ENCODE measurements at places on chromosomes 5 and 9.

- DNase-seq: no peak
Observed at GRCh38 chr5:160363211-160363610, 7.2 kb downstream of the C1QTNF2 start.

- DNase-seq: no peak
Observed at GRCh38 chr5:25458628-25459027, 813.9 kb upstream of the CDH10 start.

DNA sequence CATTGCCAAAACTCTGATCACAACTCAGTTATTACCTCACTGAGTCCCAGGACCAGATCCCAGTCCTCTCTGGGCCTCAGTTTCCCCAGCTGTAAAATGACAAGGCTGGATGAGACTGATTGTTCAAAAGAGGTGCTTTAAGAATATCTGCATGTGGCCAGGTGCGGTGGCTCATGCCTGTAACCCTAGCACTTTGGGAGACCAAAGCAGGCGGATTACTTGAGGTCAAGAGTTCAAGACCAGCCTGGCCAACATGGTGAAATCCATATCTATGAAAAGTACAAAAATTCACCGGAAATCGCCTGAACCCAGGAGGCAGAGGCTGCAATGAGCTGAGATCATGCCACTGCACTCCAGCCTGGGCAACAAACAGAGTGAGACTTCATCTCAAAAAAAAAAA lies 8.3 kb downstream of the ATOX1 start:
- DNase-seq: no peak

DNA sequence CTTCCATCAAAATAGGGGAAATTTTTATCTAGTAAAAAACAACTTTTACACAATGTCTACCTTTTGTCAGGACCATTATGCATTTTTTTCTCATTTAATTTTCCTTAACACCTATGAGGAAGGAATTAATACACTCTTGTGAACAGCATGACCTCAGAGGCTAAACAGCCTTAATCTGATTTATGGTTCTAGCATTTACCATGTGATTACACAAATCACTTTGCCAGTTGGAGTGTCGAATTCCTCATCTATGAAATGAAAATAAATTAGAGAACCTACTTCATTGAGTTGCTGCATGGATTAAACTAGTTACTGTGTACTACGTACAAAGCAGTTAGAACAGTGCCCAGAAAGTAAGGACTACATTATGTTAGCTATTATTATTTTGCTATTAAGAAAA lies 187.7 kb upstream of the MPDZ start:
- DNase-seq: no peak

- no peak for DNase-seq
Observed at GRCh38 chr5:116389601-116390000, 185.0 kb downstream of the SEMA6A start.

DNA sequence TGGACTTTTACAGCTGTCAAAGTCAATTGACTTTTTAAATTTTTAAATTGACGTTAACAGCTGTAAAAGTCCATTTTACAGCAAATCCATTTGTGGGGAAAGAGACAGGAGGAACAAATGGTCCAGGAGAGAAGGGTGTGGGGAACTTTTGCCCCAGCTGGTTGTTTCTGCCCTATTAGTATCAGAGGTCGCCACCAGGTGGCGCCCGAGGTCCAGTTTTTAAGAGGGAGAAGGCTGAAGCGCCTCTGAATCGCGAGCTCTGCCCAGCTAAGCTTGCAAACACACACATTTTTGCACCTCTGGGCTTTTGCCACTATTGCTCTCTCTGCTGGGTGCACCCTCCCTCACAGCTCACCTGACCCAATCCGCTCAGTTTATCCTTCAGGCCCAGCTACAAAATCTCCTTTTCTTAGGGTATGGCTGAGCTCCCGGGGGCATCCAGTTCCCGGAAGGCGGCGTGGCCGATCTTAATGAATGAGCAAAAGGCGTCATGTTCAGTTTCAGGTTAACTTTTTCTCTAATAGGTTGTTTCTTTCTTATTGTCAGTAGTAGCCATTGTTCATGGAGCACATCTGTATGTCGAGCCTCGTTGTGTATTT lies 6.3 kb upstream of the TTLL11 start:
- DNase-seq: peak; percentile 75

DNA sequence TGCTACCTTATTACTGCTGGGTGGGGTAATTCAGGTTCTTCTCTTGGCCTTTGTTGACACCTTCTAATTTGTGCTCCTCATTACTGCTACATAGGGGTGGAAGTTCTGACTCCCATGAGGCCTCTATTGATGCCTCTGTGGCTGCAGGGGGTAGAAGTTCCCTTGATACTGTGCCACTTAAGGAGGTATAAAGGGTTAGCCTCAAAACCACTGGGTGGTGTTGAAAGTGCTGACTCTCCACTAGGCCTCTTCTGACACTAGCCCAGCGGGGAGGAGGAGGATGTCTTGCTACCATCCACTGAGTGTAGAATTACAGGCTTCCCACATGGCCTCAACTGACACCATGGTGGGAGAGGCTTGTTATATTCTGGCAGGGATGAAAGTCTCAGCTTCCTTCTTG lies 36.7 kb upstream of the CCDC112 start:
- DNase-seq: no peak

DNA sequence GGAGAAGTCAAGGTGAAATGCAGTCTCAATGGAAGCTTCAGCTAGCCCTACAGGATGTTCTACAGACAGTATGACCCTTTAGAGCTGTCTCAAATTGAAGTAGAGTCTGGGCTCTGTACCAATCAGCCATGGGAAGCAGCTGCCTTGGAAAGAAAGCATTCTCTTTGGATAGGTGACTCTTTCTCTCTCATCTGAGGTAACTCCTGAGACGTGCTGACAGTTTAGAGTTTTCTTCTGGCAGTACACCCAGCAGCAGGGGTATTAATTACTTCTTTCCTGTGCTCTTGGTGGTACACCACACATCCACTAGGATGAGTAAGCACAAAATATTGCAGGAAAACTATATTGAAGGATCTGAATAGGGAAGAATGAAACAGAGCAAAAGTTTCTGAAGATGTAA lies 329.6 kb upstream of the RGMB start:
- no peak for DNase-seq

DNA sequence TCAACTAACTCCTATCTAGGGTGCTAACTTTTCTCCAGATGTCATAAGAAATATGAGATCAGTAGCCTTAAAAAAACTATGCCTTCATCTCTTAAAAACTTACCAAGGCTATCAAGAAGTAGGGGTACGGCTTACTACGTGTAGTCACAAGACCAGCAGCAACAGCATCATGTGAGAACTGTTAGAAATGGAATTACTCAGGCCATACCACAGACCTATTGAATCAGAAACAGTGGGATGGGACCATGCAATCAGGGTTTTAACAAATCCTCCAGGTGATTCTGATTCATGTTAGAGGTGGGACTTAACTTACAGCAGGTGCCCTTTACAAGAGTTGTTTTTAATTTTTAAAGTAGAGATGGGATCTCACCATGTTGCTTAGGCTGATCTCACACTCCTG lies 4.6 kb downstream of the IFNE start:
- DNase-seq: no peak

GRCh38 chr9:121459513-121459912 lies 40.1 kb downstream of the GGTA1 start:
- DNase-seq: no peak

DNA sequence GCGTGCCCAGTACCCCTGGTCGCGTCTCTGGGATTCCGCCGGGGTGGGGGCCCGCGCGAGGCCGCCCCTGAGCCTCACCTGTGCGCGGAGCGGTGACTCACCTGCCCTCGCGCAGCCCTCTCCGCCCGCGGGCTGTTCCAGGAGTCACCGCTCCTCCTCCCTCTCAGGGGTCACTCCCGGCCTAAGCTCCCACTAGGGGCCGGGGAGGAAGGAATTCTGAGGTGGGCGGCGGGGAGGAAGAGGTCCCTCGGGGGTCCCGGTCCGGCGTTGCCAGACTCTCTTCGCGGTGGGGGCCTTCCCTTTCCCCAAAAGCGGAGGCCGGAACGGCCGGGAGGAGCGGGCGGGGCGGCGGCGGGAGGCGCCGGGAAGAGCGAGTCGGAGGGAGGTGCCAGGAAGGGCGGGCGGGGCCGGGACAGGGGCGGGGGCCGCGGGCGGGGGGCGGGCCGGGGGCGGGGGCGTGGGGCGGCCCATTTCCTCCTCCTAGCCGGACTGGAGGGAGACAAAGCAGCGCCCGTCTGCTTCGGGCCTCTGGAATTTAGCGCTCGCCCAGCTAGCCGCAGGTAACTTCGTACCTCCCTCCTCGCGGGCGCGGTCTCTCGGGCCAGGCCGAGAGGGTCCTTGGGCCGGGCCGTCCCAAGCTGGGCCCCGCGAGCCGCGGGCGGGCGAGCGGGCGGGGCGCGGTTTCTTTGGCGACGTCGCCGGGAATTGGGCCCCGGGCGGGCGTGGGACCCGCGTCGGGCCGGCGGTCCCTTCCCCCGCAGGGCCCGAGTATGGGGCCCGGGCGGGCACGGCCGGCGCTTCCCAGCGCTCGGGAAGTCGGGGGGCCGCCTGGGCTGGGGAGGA lies at the start of gene CTNNA1:
TSS of gene CTNNA1 (plus strand) at position 475 of the 843 bp plus-strand sequence. CDS start 28,500 bp downstream, outside the sequence.
- DNase-seq: peak; percentile 84

- DNase-seq: no peak
Observed at GRCh38 chr5:173775261-173776197, 112.6 kb upstream of the CPEB4 start.

GRCh38 chr5:101112645-101113044 lies 209.6 kb upstream of the ST8SIA4 start:
- DNase-seq: no peak

- no peak for DNase-seq
Observed at GRCh38 chr5:67038817-67039603, 157.6 kb downstream of the CD180 start.

DNA sequence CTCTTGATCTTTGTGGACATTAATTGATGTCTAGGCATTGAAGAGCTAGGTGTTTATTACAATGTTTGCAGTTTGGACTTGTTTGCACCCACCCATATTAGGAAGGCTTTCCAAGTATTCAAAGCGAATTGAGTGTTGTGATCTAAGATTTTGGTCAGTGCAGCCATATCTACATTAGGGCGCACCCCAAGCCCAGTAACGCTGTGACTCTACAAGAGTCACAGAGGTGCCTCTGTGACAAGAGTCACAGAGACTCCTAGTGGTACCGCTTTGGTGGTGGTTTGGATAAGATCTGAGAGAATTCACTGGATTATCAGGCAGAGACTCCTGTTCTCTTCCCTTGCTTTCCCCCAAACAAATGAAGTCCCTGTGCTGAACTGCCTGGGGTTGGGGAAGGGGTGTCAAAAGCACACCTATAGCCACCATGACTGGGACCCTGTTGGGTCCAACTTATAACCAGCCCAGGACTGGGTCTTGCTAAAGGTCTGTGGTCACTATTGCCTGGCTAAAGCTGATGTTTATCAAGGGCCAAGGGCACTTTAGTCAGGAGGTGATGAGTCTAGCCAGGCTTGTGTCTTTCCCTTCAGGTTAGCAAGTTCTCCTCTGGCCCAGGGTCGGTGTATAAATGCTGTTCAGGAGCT lies 114.1 kb upstream of the RIOK2 start:
- DNase-seq: peak; percentile 3

- DNase-seq: no peak
Observed at GRCh38 chr9:22041775-22042174, 32.7 kb upstream of the CDKN2B start.

GRCh38 chr9:17081814-17082213 lies 53.0 kb upstream of the CNTLN start:
- no peak for DNase-seq

- DNase-seq: no peak
Observed at GRCh38 chr5:97547999-97548738, 365.1 kb upstream of the RIOK2 start.

GRCh38 chr9:3874449-3875360 lies 348.9 kb upstream of the RFX3 start:
- DNase-seq: no peak

- DNase-seq: no peak
Observed at GRCh38 chr9:12884736-12885395, 110.0 kb downstream of the LURAP1L start.

DNA sequence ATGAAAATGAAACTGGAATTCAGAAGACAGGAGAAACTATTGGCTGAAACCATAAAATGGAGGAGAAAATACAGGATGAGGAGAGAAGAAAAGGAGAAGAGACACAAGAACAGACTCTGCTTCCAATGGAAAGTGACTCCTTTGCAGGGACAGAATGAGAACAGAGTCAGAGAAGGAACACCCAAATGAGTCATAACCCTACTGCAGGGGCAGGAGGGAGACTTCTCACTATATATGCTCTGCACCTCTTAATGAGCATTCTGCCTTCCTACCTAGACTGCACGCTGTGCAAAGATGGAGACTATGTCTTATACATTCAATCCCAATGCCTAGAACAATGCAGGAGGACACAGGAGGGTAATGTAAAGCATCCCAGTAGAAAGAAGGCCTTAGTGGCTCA lies 2.1 kb downstream of the SAXO1 start:
- no peak for DNase-seq

DNA sequence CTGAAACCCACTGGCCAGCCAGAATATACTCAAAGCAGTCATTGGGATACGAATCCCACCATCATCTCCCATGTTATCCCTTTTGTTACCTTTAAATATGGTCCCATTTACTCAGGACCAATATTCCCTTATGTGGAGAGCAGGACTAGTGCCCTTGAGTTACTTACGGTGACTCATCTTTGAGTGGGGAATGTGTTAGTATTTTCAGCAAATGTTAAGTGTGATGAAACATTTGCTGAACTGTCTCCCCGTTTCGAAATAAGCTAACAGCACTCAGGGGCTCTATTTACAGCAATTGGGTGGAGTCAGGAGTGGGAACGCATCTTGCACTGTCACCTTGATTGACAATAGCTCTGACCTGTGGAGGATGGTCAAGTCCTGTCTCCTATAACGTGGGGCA lies 67.4 kb downstream of the CTSL start:
- DNase-seq: no peak

DNA sequence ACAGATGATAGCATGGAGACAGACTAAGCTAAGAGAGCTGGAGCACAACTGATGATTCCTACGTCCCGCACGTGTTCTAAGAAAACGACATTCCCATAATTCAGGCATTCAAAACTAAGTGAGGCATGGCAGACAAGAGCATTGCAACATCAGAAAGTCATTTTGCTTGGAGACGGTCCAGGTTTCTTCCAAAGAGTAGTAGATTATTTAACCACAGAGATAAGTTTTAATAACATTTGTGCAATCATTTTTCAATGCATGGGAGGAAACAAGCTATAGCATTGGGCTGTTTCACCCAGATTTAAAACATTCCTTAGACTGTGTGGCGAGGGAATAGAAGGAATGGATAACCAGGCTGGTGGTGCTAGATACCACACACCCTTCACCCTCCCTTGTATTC lies 117.2 kb downstream of the APBA1 start:
- no peak for DNase-seq

GRCh38 chr9:72937545-72937944 lies 15.3 kb downstream of the ALDH1A1 start:
- no peak for DNase-seq

Measured in germinal center (tissue), 1 donor.